ENCODE measurements at places on chromosomes 2 and 18. TPM values are rescaled to one million over a fixed set of nuclear protein-coding genes. Genes with fewer than 3 reads are reported as not detected.
A peak's percentile ranks its signal among the peaks of the same experiment; 100 is the strongest.

POMC gene
- total RNA-seq, result 0.34 TPM

LRRTM4 gene
- 0.29 TPM for total RNA-seq

SERPINB12 gene
- total RNA-seq, result not detected

RAB31 gene
- 18.2 TPM for total RNA-seq

IL37 gene
- total RNA-seq, result not detected

AAMP gene
- 237 TPM for total RNA-seq

SERPINB11 gene
- not detected for total RNA-seq

CRACDL gene
- 1.3 TPM for total RNA-seq

REG3A gene
- not detected for total RNA-seq

GRP gene
- total RNA-seq, result not detected

GRCh38 chr2:15435474-15435873, 125.7 kb downstream of the NBAS start:
- no peak for DNase-seq

DNA sequence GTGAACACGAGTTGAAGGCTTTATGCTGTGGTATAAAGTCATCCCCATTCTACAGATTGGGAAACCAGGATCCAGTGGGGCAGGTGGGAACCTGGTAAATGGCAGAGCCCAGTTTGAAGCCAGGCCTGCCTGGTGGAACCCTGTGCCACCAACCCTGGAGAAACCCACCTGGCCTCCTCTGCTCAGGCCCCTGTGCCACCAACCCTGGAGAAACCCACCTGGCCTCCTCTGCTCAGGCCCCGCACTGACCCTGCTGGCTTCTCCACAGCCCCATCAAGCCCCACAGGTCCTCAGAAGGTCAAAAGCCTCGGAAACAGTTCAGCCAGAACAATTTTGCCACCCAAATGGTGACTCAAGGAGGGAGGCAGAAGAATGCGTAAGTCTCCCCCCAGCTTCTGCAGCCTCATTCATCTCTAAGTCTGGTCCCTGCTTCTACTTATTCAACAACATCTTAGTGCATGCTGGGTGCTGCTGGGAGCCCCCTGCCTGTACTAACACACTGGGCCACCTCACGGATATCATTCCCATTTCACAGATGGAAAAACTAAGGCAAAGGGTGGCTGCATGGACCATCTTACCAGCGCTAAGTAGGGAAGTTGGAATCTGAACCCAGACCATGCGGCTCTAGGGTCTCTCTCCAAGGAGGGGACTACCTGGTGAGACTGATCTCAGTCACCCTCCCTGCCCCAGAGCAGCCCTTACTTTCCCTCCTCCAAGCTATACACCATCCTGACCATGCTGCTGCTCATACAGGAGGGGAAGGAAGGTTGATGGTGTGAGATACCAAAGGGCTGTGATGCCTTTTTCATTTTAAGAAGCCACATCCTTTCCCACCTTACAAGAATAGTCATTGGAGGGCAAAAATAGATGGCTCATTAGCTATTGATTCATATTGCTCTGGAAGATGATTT, 93.7 kb upstream of the ID2 start:
- DNase-seq, result no peak

DNA sequence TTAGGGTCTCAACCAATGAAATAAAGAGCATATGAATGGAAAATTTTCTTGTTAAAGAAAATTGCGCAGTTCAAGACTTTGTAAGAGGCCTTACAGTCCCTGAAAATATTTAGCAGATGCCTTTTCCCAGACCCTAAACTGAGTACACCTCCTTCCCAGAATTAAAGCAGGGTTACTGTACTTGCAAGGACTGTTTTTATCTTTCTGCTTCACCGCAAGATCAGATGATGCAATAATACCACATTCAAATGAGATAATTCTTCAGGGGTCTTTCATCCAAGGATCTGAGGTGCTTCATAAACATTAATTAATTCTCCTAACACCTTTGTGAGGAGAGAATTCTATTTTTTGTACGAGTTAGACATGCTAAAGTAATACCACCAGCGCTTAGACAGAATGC, 1071.8 kb upstream of the PIK3C3 start:
- no peak for DNase-seq

DNA sequence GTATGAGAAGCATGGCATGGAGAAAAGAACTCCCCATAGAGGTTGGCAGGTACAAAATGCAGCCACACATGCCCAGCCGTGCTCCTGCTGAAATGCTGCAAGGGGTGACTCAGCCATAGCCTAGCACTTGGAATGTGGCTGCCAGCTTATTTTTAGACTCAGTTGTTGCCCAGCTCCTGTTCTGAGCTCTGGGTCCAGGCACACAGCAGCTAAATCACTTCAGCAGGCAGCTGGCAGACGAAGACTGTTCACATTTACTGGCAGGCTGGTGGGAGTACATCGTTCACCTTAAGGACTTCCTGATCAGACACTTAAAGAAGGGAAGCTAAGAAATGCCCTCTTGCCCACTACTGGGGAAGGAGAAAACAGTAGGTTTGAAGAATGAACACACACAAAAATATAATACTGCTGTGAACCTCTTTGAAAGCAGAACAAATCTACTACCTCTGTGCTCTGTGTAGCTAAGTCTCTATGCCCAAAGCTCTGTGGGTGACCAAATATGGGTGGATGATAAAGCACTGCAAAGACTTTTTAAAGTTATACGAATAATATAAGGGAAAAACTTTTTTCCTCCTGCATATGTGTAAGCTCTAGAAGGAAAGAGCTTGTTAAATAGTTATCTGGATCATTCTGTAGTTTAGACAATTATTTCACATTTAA, 146.1 kb downstream of the LNPK start:
- peak; percentile 56 for DNase-seq

GRCh38 chr2:189803431-189803830, 19.2 kb downstream of the PMS1 start:
- no peak for DNase-seq

DNA sequence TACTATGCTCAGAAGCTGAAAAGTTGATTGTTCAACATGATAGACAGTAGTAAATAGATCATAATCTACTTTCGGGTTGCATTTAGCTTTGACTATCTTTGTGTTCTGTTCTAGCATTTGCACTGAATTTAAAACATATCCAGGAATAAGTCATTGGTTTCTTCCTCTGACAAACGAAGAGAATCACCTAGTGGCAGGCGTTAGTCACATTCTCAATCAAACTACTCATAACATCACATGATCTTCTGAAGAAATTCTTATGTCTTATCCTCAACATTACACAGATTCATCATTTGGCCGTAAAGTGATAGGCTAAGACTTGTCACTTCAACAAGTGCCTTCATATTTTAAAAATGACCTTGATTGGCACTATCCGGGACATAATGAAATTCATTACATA, 63.6 kb upstream of the TTC21B start:
- no peak for DNase-seq

- DNase-seq, result no peak
Measured at GRCh38 chr2:233434666-233435330, 80.5 kb downstream of the DGKD start.

GRCh38 chr2:186589612-186590349, at the start of gene ITGAV:
Gene ITGAV (plus strand): TSS chr2:186590056. CDS start chr2:186590339, 283 bp downstream.
- DNase-seq, result peak; percentile 97

- no peak for DNase-seq
Measured at GRCh38 chr2:144466637-144467036, 53.3 kb downstream of the ZEB2 start.

DNA sequence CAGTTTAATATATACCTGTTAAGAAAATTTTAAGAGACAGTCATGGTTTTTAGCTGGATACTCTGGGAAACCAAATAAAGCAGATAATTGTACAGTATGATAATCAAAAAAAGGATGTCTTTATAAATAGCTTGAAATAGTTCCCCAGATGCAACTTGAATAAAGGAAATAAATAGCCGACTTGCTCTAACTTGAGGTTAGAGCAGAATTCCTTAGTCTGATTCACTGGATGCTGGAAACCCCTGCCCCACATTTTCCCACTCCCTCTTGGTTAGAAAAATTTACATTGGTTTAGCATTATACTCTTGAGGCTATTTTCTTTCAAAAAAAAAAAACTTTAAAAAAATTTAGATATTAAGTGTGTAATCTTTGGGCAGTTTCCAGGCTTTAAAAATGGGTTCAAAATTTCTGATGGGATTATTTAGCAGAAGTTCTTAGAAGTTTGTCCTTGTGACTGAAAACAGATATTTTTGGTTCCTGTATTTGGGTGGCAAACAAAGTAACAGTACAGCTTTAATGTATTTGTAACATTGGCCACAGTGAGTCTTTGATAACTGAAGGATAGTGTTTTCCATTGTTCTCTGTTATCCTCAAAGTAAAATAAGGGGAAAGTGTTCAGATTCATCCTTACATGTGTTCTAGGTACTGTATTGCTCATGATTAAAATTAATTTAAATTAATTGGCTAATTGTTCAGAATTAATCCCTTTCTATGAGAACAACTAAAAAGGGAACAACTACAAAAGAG, 39.6 kb downstream of the ITGAV start:
- no peak for DNase-seq

DNA sequence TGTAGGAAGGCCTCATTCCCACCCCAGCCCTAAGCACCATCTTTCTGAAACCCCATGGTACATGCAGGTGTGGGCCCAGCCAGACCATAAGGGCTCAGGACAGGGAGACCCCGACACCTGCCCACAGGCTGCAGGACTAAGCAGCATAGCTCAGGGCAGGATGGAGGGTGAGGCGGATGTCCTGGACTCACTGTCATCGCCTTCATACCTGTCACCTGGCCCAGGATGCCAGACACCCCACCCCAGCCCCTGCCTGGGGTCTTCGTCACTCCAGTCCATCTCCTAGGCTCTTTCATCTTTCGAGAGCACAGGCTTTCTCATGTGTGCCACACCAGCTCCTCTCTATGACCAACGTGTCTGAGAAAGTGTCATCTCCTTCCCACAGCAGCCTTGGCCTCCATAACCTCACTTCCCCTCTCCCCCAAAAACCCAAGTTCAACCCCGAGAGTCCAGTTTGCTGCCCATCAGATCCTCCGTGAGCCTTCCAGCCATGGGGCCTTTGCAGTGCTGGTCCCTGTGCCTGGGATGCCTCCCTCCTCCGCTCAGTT, 71.5 kb downstream of the EMX1 start:
- DNase-seq, result no peak

- DNase-seq, result peak; percentile 76
Measured at GRCh38 chr2:108570416-108570815, 36.1 kb downstream of the LIMS1 start.

DNA sequence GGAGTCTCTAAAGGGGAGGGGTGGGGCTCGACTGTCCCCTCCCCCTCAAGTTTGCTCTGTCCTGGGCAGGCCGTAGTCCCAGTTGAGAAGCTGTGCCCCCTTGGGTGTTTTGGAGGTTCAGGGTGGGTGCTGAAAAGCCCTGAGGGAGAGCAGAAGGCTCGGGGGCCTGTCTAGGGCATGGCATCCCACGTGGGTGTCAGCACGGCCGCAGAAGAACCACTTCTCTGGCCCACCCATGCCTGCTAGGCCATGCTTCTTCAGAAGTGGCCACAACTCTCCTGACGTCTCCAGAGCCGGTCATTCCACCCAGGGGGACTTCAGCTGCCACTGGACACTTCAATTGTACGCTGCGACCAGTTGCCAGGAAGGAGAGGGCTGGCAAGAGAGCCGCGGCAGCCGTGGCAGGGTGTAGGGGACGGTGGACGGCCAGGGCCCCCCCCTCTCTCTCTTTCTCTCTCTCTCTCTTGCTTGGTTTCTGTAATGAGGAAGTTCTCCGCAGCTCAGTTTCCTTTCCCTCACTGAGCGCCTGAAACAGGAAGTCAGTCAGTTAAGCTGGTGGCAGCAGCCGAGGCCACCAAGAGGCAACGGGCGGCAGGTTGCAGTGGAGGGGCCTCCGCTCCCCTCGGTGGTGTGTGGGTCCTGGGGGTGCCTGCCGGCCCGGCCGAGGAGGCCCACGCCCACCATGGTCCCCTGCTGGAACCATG, at the start of gene INPP5D:
TSS of gene INPP5D (plus strand) at position 546 of the 704 bp plus-strand sequence. CDS start at position 683, 137 bp downstream.
- DNase-seq, result no peak

GRCh38 chr2:212939777-212940531, 211.5 kb downstream of the IKZF2 start:
- DNase-seq, result no peak

Measured in Daoy (cell line).